Stimulated activated CD4-positive, alpha-beta T cell treated with anti-CD3 and anti-CD28 coated beads, Interleukin-2, amount 100 ng/mL, for 4 hours (primary cell): ENCODE measurements at places on chromosomes 6 and 20.
A peak's percentile ranks its signal among the peaks of the same experiment; 100 is the strongest.

DNA sequence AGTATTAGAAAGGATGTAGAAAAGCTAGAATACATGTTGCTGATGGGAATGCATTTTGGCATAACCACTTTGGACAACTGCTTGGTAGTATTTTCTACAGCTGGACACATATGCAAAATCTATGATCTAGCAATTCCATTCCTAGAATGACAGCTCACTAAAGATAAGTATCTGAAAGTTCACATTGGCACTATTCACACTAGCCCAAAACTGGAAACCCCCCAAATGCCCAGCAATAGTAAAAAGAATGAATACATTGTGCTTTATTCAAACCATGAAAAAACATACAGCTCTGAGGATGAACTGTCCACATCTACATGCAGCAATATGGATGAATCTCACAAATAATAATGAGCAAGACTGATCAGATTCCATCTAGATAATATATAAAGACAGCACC, 79.0 kb downstream of the PPP1R3G start:
- no peak for DNase-seq

GRCh38 chr6:135358985-135359384, 138.6 kb downstream of the AHI1 start:
- no peak for DNase-seq

DNA sequence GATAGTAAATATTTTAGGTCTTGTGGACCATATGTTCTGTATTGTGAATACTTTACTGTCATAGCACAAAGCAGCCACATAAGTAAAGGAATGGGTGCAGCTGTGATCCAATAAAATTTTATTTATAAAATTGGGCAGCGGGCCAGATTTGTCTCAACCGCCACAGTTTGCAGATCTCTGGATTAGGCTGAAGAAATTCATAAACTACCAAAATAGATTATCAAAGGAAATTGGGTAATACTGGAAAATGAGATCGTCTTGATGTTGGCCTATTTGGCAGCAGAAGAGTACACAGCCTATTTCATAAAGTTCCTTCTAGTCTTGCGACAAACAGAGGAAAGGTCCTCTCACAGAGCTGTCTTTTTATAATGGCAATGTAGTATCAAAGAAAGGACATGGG, 69.8 kb downstream of the DZANK1 start:
- DNase-seq: no peak

DNA sequence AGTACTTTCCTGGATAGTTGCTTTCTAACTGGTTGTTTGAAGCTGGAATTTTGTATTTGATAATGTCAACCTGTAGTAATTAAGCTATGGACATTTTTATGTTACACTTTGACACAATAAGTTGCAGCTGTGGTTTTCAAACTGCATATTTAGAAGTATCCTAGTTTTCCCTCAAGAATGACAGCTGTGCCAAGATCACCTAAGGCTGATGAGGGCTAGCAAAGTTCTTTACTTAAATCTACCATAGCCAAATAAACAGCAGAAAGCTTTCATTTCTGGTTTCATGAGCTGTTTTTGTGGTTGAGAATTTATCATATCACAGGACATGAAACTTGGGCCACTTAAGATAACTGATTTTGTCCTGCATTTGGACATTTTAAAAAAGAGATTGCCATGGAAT, 30.6 kb downstream of the FAM229B start:
- no peak for DNase-seq

- DNase-seq: no peak
These were observed 2.6 kb upstream of the COL19A1 start for GRCh38 chr6:69863766-69864165.

GRCh38 chr6:21240709-21241108, 352.8 kb upstream of the SOX4 start:
- no peak for DNase-seq

DNA sequence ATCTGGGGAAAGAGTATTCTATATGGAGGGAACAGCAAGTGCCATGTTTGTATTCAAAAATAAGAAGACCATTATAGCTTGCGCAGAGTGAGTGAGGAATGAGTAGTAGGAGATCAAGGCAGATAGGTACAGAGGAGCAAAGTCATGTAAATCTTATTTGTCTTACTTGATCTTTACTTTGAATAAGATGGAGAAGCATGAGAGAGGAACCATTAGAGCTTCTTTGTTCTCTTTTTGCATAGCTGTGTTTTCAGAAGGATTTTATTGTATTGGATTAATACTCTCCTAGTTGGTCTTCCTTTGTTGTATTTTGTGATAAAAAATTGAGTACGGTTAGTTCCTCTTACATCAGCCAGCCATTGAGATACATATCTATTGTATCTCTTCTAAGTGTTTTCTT, 88.4 kb downstream of the SCAF8 start:
- no peak for DNase-seq

GRCh38 chr6:134543128-134543527, 225.2 kb upstream of the SGK1 start:
- no peak for DNase-seq

- DNase-seq: no peak
These were observed 154.2 kb downstream of the ALDH8A1 start for GRCh38 chr6:134795691-134796090.

DNA sequence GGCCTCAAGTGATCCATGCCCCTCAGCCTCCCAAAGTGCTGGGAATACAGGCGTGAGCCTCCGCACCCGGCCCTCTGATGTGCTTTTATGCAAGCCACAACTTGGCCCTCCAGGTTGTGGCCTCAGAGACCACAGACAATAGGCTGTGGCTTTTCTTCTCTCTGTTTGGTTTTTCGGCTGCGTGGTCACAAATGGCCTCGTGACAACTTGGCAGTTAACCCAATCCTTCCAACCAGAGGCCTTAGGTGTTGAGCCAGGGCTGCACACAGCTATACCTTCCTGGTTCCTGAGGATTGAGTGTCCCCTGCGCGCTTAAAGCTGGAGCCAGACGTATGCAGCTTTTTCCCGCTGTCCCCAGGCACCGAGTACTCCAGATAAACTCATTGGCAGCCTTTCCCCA, 6.3 kb upstream of the TGM3 start:
- DNase-seq: no peak

DNA sequence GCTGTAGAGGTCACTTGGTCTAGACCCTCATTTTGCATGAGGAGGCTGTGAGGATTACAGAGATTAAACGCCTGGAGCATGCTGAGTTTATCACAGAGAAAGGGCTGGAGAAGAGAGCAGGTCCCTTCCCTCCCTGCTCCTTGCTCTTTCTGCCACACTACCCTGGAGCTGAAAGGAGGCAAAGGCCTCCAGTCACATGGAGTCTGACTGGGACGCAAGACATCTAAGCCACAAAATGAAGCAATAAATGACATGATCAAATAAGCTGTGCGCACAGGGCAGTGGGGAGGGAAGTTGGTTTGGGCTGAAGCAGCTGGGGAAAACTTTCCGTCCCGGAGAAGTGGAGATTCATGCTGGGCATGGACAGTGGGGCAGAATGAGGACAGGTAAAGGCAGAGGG, 33.3 kb downstream of the ATXN1 start:
- DNase-seq: no peak

DNA sequence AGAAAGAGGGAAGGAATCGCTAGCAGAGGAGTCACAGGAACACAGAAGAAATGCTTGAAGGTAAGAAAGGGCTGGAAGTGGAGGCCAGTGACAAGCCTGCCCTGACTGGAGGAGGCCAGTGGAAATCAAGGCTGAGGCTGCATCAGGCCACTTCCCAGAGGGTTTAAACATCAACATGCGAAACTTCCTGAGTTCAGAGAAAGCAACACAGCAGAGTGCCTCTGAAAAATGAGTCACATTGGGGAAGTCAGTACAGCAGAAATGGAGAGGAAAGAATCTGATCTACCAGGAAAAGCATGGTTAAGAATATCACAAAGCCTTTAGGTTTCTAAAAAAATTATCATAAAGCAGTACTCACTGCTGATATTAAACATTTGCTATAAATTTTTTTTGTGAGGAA, 23.3 kb downstream of the NAPB start:
- no peak for DNase-seq

- DNase-seq: no peak
These were observed 12.0 kb downstream of the PANK2 start for GRCh38 chr20:3901028-3901705.

DNA sequence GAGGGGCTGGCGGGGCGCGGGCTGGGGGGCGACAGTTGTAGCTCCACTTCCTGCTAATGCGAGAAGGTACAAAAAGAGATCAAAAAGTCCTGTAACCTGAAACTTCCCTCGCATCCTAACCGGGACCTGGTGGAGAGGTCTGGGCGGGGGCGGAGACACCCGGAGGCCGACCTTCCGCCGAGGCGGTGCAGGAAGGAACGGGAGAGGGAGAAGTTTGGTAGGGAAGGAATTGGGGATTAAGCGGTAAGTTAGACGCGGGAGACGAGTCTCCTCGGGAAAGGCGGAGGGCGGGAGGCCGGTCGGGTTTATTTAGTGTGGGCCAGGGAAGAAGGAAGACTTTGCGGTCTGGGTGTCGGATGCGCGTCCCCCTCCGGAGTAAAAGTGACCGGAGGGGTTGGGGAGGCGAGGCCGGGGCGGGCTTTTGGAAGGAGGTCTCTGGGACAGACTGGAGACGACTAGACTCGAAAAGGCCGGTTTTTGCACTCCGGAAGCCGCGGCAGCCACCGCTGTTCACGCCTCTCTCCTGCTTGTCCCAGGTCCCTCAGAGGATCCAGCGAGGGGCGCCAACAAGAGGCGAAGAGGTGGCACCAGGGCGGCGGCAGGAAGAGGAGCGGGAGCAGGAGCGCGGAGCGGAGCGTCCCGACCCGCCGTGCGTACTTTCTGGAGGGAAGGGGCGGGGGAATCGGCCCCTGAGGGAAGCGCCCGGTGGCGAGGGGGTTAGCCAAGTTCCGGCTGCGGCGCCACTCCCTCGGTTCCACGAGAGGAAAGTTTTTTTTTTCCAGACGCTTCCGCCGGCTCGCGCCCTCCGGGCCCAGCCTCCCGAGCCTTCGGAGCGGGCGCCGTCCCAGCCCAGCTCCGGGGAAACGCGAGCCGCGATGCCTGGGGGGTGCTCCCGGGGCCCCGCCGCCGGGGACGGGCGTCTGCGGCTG, 734 bp downstream of the TPBG start:
- no peak for DNase-seq

DNA sequence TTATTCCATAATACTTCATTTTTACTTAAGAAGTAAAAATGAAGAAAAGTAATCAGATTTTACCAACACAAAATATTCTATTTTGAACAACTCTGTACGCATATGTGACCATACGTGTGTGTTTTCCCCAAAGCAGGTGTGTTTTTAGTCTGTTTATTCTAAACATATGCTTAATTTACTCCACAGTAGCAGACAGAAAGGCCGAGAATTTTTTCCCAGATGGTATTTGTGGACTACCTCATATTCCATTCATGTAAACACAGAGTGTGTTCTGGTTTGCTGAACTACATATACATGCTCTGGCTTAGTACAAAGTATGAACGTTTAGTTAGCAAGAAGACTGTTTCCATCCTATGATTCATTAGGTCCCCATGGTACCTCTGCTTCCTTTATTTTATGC, 233.3 kb upstream of the RUNX2 start:
- DNase-seq: no peak

DNA sequence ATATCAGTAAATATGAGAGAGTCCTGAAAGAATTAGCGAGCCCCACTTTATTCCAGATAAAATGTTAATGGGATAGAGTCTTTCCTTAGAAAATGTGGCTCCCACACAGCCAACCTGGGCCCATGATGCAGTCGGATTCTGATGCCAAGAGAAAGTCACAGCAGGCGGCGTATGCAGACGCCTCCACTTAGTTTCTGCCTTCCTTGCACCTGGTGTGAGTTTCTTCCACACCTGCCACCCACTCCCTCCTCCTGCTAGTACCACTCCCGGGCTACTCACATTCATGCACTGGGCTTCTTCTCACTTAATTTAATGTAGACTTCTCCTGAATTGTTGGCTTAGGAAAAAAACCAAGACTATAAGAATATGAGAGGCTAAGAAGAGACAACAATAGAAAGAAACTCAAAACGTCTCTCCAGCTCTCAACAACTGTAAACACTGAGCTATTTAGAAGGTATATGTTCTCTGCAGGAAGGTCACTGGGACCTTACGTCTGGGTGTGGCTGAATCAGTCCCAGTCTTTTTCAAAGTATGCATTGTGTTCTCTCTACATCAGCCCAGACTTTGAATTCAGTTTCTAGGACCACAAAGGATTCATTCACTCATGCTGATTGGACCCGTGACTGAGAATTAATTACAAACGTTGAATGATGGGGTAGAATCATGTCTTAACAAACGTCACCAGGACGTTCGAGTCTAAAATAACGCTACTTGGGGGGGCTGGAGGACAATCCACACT, 70.4 kb downstream of the GCNT2 start:
- no peak for DNase-seq

DNA sequence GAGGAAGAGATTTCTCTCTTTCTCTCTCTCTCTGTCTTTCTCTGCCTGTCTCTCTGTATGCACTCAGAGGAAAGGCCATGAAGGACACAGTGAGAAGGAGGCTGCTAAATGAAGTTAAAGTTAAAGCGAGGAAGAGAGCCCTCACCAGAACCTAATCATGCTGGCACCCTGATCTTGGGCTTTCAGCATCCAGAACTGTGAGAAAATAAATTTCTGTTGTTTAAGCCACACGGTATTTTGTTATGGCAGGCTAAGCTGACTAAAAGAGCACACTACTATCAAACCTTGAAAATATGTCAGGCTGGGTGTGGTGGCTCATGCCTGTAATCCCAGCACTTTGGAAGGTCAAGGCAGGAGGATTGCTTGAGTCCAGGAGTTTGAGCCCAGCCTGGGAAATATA, 8.0 kb upstream of the TCF21 start:
- DNase-seq: no peak

DNA sequence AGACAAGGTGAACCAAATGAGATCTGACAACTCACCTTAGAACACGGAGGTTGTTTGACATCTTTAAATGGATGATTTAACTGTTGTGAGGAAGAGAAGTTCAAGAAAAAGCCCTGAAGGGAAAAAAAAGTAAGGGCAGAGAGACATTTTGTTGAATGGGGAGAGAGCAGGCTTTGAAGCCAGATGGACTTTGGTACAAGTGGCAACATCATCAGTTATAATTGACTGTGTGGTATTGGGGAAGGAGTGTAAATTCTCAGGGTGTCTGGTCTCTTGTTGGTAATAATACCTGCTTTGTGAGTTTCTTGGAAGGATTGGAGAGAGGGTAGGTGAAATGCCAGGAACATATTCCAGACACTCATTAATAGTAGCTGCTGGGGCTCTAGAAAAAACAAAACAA, 21.6 kb downstream of the OGFRL1 start:
- no peak for DNase-seq

DNA sequence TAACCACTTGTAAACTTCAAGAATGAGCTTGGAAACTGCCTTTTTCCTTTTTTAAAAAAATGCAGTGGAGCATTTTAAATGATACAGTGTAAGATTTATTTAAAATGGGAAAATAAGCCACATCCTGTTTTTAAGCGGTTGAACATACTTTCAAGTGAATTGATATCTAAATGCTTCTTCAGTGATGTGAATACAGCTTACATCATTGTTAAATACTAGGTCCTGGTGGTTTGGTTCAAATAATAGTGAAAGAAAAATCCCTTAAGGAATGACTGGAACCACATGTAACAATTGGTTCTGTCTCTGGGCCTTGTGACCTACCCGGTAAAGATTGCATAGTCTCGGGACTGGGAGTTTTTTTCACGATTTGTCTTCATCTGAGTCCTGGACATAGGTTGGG, 44.2 kb downstream of the BMP6 start:
- DNase-seq: no peak

- no peak for DNase-seq
These were observed 54.4 kb downstream of the FAM184A start for GRCh38 chr6:119024111-119024510.

- DNase-seq: peak; percentile 2
These were observed 117.1 kb upstream of the EEF1E1 start for GRCh38 chr6:8219352-8219943.
